ENCODE measurements at places on chromosomes 7 and 10. TPM values are rescaled to one million over a fixed set of nuclear protein-coding genes. Genes with fewer than 3 reads are reported as not detected.

Gene PDZD7
- 1.5 TPM for total RNA-seq

Gene ANKRD2
- not detected for total RNA-seq

Gene PLOD3
- total RNA-seq = 47.1 TPM

Gene GDF10
- not detected for total RNA-seq

Gene XRCC2
- total RNA-seq = 3.0 TPM

Gene KLF14
- total RNA-seq = not detected

Gene GRIFIN
- total RNA-seq = not detected

Gene TAS2R40
- total RNA-seq = not detected

Gene SSBP1
- total RNA-seq = 123 TPM

Gene ERVW-1
- total RNA-seq = not detected

Gene PKD2L1
- total RNA-seq = 0.44 TPM

Gene NSUN6
- total RNA-seq = 20.7 TPM

Gene WDR86
- total RNA-seq = 70.5 TPM

Gene TAS2R41
- total RNA-seq = not detected

Gene MYL10
- not detected for total RNA-seq

Gene CREB5
- total RNA-seq = 50.4 TPM
